SJSA1 (cell line): ENCODE measurements at places on chromosomes 5 and 9. TPM values are rescaled to one million over a fixed set of nuclear protein-coding genes. Genes with fewer than 3 reads are reported as not detected.

CENPK gene
- total RNA-seq: 51.8 and 54.9 TPM in 2 replicates

CTNNAL1 gene
- 138 and 171 TPM in 2 replicates for total RNA-seq

SPATA31C1 gene
- not detected in 2 replicates for total RNA-seq

CDC14B gene
- total RNA-seq: 22.2 and 33.8 TPM in 2 replicates

RGS3 gene
- total RNA-seq: 49.0 and 54.8 TPM in 2 replicates

PKD2L2 gene
- not detected in 2 replicates for total RNA-seq

AMACR gene
- total RNA-seq: 3.6 and 5.9 TPM in 2 replicates

CENPH gene
- total RNA-seq: 64.9 and 81.4 TPM in 2 replicates

PAEP gene
- not detected in 2 replicates for total RNA-seq

DRD1 gene
- 10.0 and 14.0 TPM in 2 replicates for total RNA-seq

ARL10 gene
- total RNA-seq: 2.4 and 2.5 TPM in 2 replicates

IL4 gene
- not detected in 2 replicates for total RNA-seq

GPR150 gene
- total RNA-seq: 0.18 TPM in 1 of 2 replicates, not detected in the other

COL15A1 gene
- total RNA-seq: 0.22 and 0.50 TPM in 2 replicates

LHX6 gene
- total RNA-seq: 4.6 and 6.4 TPM in 2 replicates

SLC31A2 gene
- 7.9 and 8.5 TPM in 2 replicates for total RNA-seq

KCNV2 gene
- total RNA-seq: not detected in 2 replicates

TAF1L gene
- not detected in 2 replicates for total RNA-seq

CMBL gene
- 1.4 TPM in 1 of 2 replicates, not detected in the other for total RNA-seq
